ENCODE measurements at places on chromosomes 2 and 18. TPM values are rescaled to one million over a fixed set of nuclear protein-coding genes. Genes with fewer than 3 reads are reported as not detected.

The MAPK4 gene
- total RNA-seq = 14.3 TPM

The MRPL53 gene
- total RNA-seq = 71.8 TPM

The XDH gene
- 6.6 TPM for total RNA-seq

The CFAP221 gene
- total RNA-seq = 2.8 TPM

GRCh38 chr2:190283783-190284182 lies 35.8 kb downstream of the HIBCH start:
- no peak for DNase-seq

- DNase-seq = no peak
These were observed 72.3 kb upstream of the SESTD1 start for GRCh38 chr2:179336782-179337534.

GRCh38 chr2:129388870-129389269 lies 590.6 kb upstream of the RAB6C start:
- DNase-seq = no peak

DNA sequence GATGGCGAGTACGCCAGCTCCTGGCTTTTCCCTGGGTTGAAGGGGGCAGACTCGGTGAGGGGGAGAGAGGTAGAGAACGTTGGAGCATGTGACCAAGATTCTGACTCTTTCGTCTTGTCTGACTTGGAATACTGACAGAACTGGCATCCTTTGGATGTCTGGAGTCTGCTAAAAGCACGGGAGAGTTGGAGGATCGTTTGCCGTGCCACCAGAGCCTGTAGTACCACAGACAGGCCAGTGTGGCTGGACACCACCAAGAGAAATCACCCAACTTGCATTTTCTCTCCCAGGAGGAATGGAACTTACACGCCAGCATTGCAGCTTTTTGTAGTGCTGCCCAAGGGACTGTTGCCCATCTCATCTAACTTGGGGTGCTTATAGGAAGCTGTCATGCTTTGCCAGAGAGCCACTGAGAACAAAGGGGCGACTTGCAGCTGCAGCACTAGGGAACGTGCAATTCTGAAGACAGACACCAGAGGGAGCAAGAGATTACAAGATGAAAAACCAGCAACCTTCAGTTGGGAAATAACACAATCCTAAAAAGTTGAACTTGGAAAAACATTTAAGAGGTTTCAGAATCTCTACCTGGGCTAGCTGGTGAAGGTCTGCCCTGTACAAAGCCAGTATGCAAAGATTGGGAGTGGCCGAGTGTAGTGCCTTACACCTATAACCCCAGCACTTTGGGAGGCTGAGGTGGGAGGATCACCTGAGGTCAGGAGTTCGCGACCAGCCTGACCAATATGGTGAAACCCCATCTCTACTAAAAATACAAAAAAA lies 24.1 kb downstream of the PSMG2 start:
- DNase-seq = peak; percentile 59

DNA sequence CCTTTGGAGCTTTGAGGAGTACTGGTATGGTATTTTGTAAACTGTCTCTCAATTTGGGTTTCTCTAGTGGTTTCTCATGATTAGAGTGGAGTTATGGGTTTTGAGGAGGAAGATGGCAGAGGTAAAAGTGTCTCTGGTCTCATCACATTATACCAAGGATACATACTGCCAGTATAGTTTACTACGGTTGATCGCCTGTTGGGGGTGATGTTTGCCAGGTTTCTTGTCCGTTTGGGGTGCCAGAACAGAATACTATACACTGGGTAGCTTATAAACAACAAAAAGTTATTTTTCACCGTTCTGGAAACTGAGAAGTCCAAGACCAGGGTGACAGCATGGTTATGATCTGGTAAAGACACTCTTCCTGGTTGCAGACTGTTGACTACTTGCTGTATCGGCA lies 293.7 kb downstream of the NYAP2 start:
- no peak for DNase-seq

DNA sequence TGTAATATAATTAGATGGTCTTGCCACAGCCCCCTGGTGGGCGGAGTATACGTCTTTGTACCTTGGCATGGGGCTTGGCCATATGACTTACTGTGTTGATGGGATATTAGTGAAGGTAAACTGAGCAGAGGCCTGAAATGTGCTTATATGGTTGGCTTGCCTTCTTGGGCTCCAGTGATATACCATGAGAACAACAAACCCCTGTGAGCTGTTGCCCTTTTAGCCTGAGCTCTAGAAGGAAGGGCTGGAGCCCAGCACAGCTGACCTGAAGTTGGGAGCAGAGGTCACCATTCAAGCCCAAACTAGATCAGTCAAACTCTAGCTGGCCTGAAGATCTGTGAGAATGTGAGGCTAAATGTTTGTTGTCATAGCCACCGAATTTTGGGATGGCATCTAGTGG lies 75.2 kb upstream of the CD302 start:
- no peak for DNase-seq
